Stimulated activated CD8-positive, alpha-beta memory T cell treated with anti-CD3 and anti-CD28 coated beads, Interleukin-15, amount 100 ng/mL, for 24 hours (primary cell): ENCODE measurements at places on chromosomes 12 and 14.

DNA sequence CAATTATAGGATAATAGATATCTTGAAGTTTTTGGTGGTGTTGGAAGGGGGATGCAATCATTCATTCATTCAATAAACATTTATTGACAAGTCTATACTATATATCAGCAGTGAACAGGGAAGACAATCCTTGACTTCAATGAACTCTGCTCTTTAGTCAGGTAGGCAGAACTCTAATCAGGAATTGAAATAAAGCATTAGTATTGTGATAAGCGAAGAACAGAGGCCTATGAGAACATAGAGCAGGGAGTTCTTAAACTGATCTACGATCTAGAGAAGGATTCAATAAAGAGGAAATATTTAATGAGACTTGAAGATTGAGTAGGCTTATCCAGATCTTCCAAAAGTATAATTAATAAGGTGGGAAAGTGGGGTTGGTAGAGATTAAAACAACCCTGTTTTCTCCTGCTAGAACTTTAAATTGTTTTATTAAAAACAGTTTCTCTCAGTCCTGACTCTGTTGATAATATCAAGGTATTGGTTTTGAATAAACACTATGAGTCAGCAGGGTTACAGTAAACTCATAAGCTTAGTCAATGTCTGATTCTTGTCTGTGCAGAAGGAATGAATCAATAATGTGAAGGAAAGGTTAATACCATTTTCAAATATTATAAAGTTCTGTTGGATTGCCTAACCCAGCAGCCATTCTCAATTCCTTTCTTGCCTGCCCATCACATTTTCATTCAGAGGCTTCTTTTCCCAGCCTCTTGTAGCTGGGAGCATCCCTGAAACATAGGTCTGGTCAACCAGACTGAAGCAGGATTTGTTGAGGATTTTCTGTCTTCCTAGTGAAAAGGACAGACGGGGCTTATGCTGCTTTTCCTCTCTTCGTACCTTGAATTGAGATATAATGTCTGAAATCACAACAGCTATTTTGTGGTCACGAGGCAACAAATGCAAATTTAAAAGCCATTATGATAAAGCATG, 38.9 kb upstream of the KTN1 start:
- DNase-seq, result no peak

- DNase-seq, result no peak
Measured at GRCh38 chr12:68185598-68185997, 26.1 kb upstream of the IFNG start.

DNA sequence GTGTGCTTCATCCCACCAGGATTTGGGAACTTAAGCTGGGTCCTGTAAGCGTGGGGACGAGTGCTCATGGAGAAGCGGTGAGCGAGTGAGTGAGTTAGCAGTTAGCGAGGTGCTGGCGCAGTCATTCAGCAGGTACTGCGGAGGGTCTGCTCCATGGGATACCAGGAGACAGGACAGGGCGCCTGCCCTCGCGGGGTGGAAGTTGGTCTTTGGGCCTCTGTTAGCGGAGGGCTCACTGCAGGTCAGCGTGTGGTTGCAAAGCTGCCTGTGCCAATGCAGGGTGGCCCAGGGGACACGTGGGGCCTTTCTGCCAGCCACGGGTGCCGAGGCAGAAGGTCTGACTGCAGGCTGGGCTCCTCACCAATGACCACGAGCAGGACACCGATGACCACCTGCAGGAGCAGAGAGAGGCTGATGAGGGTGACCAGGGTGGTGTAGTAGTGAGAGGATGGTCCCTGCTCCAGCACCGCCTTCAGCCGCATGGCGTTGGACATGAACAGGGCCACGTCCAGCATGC, 97.6 kb downstream of the NINJ2 start:
- DNase-seq, result no peak

DNA sequence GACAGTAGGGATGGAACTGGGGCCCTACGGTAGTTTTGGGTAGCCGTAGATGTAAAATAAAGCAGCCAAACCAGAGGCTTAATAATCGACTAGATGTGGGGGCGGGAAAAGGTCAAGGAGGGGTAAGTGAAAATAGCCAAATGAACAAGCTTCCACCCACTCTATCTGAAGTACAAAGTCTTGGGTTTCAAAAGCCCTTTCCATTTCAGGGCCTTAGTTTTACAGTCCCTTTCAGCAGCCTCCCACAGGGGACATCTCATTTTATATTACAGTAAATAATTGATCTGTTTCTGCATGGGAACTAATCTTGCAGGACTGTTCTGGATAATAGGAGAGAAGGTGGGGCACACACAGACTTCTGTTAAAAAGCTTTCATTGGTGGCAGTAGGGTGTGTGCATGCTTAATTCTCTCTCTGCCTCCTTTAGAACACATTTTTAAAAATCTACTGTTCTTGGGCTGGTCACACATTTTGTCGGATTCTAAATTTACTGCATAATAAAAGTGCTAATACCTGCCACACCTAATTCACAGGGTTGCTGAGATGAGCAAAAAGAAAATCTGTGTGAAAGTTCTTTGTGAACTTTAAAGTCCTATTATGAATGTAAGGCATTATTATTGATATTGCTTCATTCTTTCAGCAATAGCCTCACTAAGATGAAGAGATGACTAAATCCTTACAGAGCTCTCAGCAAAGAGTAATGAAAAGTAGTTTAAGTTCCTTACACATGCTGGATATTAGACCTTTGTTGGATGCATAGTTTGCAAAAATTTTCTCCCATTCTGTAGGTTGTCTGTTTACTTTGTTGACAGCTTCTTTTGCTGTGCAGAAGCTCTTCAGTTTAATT, 104.6 kb downstream of the ITPR2 start:
- DNase-seq, result no peak

DNA sequence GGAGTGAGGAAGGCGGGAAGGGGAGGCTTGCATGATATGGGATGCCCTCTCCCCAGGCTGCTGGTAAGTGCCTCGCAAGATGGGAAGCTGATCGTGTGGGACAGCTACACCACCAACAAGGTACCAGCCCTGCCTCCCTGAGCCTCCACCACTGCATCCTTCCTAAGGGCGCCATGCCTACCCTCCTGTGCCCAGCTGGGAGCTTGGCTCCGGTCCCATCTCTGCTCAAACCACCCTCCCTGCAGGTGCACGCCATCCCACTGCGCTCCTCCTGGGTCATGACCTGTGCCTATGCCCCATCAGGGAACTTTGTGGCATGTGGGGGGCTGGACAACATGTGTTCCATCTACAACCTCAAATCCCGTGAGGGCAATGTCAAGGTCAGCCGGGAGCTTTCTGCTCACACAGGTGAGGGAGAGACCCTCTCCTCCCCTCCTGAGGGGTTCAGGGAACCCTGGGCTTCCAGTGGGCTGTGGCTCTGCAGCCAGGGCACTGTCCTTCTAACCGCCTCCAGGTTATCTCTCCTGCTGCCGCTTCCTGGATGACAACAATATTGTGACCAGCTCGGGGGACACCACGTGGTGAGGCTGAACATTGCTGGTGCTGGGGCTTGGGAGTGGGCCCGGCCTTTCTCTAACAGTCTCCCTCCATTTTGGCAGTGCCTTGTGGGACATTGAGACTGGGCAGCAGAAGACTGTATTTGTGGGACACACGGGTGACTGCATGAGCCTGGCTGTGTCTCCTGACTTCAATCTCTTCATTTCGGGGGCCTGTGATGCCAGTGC, 2.6 kb downstream of the GNB3 start:
- DNase-seq, result no peak

GRCh38 chr14:52700701-52701172, 5.4 kb upstream of the ERO1A start:
- DNase-seq, result no peak

- no peak for DNase-seq
Measured at GRCh38 chr12:106585521-106586277, 2.9 kb downstream of the RFX4 start.

DNA sequence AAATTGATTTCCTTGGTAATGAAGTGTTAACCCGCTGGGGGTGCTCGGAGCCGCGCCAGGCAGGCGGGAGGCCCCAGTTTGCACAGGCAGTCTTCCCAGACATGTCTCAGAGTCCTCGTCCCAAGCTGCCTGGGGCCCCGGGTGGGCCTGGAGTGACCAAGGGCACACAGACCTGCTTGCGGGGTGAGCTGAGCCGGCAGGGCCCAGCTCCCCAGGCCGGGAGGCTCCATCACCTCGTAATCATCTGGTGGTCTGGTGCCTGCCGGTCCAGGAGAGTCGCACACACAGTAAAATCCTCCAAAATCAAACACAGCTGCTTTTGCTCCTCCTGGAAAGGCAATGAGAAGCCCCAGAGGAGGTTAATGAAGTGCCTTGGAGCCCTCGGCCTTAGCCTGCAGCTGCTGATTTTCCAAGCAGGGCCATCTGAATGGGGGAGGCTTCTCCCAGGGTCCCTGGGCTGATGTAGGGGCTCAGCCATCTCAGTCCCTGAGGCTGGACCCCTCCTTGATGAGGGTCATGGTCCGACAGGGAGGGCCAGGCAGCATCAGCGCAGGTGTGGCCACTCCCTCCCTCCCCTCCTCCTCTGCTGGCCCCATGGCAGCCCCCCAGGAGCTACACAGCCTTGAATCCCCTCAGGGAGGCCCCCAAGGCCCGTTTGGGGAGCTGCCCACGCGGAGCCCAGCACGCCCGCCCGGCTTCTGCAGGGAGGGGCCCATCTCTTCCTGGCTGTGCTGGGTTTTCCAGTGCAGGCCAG, 39.4 kb upstream of the FBRSL1 start:
- DNase-seq, result no peak

GRCh38 chr14:68653108-68653507, 139.8 kb downstream of the ZFP36L1 start:
- DNase-seq, result no peak

DNA sequence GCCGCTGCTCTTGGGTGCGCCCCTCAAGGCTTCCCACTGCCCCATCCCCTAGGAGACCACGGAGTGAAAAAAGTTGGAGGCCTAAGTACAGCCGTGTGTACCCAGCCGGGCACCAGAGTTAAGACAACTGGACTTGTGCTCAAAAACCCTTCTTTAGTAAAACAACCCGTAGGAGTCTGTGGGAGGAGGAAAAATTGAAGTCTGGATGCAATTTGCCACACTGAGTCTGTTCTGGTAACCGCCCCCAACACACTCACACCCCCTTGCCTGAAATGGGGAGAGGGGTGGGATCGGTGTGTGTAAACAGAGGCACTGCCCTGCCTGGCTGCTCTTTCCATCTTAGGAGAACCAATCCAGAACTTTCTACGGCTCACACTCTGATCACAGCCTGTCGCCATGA, 41.7 kb downstream of the DPF3 start:
- DNase-seq, result no peak

GRCh38 chr12:23952071-23952470, 2.6 kb upstream of the SOX5 start:
- DNase-seq, result no peak

DNA sequence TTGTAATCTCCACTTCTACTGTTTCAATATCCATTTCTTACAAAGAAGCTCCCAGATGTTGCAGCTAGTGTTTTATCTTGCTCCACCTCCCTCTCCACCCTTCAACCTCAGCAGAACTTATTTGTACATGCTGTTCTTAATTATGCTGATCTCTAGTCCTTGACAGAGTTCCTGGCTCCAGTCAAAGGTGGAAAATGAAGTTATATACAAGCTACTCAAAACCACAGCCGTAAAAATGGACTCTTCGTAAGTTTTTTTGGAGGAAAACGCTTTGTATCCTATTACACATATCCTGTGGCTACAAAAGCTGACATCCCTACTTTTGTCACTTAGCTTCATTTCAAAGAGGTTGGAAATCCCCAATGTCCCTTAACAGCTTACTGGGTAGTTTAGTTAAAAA, 1.3 kb downstream of the CLEC1A start:
- no peak for DNase-seq

DNA sequence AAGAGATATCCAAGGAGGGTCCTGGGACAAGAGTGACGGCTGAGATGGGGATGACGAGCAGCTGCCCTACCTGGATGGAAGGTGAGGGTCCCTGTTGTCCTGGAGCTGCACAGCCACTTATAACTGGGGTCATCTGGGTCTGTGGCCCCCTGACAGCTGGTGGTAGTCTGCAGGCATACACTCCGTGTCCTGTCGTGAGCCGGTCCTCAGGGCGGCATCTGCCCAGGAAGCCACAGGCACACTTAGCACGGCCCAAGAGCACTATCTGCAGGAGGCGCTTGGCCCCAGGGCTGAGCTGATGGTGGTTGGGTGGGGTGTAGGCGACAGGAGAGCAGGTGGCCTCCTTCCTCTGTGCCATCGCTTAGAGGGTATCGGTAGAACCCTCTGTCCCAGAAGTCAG, 248.1 kb downstream of the CACNA1C start:
- DNase-seq, result no peak

DNA sequence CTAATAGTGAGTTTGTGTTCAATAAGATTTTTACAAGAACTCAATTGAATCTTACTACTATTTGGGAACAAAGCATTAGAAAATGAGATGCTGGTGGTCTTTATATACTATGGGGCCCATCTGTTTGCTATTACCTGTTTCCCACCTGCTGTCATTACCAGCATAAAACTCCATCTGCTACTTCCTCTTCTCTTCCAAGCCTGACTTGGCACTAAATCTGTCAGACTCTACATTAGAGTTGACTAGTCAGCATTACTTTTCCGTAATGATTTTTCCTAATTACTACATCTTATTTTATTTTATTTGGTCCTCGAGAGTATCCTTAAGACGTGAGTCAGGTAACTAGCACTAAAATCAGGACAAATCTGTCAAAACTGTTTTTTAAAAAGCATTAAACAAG, 68.1 kb upstream of the KRR1 start:
- DNase-seq, result no peak

GRCh38 chr14:59199205-59199604, 10.7 kb downstream of the DAAM1 start:
- no peak for DNase-seq

DNA sequence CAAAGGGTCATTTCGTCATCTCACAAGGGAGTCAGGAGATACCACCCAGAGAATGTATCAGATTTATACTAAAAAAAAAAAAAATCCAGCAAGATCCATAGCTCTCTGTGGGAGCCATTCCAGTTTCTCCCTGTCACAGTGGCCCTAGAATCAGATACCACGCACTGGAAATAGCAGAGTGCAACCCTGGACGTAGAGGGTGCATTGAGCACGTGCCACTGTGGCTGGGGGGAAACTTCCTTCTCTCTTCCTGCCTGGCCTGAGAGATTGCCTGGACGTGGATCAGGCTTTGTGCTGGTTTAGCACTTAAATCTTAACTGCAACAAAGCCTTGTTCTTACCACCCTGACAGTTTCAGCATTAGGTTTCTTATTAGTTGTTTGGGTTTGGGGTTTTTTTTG, 124.3 kb downstream of the FBXL14 start:
- no peak for DNase-seq

DNA sequence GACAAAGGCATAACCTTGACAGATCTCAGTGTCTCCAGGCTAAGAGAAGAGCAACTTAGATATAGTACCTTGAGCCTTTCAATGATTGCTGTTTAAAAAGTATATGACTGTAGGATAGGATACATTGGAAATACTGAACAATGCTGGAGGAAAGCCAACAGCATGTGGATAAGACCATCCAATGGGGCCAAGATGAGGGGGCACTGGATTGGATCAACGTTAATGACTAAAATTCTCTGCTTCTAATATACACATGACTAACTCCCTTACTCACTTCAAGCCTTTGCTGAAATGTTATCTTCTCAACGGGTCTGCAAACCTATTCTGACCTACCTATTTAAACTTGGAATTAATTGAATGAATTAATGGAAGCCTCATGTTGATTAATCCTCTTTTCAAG, 354.9 kb downstream of the RAD51B start:
- no peak for DNase-seq
